Left lung (tissue), 14 donors: ENCODE measurements at places on chromosomes 6 and 20. TPM values are rescaled to one million over a fixed set of nuclear protein-coding genes. Genes with fewer than 3 reads are reported as not detected.

Gene KCNG1
- total RNA-seq, result 0.70 TPM

DNA sequence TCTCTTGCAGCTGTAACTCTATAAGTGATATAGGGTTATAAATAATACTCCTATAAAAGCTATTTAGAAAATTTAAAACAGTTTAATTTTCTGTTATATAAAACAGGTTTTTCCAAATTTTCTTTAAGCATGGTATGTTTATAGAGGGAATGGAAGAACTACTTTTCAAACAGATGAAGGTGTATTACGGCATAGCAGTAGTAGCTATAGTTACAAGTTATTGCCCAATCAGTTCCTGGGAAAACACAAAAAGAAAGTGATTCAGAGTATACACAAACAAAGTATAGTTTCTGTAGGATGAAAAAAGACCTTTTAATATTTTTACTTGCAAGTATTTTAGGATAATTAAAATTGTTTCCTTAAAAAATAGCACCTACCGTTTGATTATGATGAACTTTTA, 9.8 kb downstream of the SLC17A5 start:
- no peak for DNase-seq

DNA sequence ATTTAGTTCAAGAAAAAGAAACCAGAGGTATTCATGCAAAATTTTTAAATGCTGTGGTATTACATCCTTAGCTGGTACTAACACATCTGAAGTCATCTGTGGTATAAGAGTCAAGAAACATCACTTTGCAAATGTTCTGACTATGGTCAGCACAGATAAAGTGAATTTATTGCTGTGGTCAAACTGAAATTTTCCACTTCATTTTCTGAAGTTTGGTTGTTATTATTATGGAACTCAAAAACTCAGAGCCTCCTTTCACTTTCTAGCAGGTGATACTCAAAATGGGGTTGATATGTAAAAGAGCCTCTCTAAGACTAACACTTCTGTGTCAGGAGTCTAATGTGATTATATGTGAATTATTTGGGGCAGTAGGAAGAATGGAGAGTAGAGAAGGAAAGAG, 257.8 kb downstream of the RNGTT start:
- DNase-seq, result no peak

Gene MAS1L
- not detected for total RNA-seq

- DNase-seq, result no peak
Measured at GRCh38 chr20:42974347-42974746, 215.4 kb downstream of the PTPRT start.

DNA sequence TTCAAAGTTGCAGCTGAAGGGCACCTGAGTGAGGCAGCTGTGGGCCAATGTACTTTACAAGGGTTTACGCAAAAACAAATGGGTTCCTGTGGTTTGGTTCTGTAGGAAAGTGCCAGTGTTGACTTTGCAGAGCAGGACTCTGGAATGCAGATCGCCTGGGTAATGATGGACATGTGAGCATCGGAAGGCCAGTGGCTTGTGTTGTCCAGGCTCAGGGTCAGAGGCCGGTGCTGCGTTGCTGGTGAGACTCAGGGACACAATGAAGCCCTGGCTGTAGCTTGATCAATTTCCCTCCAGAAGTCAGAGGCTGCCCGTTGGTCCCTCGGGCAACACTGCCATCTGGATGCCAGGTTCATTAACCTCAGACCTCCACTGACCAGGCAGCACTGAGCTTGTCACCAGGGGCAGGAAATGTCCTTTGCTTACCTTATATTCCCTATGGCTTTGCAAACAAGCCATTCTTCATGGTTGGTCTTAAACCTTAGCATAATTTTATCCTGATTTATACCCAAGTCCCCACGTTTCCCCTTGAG, 753.4 kb downstream of the QKI start:
- no peak for DNase-seq

- DNase-seq, result no peak
Measured at GRCh38 chr6:155402656-155403304, 52.9 kb downstream of the NOX3 start.

DNA sequence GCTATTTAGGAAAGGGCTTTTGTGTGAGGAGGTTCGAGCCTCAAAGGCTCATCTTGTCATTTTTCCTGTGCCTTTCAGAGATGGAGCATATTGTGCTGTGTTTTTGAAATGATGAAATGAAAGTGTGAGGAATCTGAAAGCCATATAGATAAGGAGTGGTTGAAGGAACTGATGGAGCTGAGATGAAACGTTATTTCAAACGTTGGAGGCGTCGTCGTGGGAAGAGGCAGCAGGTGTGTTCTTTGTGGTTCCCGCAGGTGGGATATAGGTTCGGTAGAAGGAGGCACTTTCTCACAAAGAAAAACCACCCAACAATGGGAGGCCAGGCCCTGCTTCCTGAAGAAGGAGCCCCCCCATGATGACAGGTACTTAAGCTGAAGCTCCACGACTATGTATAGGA, 83.2 kb upstream of the SNAP25 start:
- no peak for DNase-seq

Gene RAD21L1
- total RNA-seq, result not detected
